ENCODE measurements at places on chromosomes 5 and 9.
A peak's percentile ranks its signal among the peaks of the same experiment; 100 is the strongest.

DNA sequence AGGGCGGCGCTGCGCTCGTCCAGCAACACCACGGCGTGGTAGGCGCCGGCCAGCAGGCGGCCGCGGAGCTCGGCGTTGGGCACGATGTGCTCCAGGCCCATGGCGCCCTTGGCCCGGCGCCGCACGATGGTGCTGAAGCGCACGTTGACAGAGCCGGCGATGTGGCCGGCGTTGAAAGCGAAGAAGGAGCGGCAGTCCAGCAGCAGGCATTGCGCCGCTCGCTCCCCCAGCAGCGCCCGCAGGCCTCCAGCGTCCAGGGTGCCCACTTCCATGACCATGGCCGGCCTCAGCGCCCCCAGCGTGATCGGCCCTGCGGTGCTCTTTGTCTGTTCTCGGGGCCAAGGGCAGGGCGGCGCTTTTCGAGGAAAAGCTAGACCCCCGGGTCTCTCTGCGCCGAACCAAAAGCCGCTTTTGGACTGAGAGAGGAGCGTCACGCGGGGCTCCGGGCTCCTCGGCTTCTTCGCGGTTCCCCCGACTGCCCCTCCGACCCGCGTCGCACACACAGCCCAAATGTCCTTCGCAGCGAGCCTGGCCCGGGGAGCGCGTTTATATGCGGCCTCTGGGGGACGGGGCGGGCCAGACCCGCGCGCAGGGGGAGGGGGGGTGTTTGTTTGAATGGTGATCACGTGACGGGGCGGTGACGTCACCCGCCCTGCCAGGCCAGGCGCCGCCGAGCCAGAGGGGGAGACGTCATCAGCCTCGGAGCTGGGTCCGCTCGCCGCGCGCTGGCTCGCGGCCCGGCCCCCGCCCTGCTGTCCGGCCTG lies at the start of gene DUSP1:
Gene DUSP1, minus strand, starts transcription at position 521 of the 764 bp plus-strand sequence. Its CDS starts 243 bp downstream, at position 278.
- peak; percentile 98 for DNase-seq

DNA sequence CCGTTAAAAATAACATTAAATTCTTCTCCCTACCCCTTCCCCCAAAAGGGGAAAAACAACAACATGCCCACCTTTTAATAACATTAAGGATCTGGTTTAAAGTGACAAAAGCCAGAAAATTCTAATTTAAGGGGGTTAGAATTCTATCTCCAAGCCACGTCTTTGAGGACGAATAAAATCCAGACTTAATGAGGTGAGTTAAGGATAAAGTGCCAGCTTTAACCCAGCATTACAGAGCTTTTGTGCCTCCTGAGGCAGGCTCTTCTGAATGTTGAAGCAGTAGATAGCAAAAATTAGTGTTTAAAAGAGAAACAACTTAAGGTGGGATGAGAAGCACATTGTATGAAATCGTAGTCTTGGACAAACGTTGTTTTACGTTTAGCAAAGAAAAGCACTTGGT lies 329.0 kb upstream of the MPDZ start:
- DNase-seq: no peak

GRCh38 chr9:94860678-94861588 lies 134.4 kb downstream of the AOPEP start:
- peak; percentile 65 for DNase-seq

GRCh38 chr9:80093695-80094094 lies 521.9 kb downstream of the TLE4 start:
- DNase-seq: no peak

GRCh38 chr5:27266184-27266583 lies 227.8 kb upstream of the CDH9 start:
- no peak for DNase-seq

DNA sequence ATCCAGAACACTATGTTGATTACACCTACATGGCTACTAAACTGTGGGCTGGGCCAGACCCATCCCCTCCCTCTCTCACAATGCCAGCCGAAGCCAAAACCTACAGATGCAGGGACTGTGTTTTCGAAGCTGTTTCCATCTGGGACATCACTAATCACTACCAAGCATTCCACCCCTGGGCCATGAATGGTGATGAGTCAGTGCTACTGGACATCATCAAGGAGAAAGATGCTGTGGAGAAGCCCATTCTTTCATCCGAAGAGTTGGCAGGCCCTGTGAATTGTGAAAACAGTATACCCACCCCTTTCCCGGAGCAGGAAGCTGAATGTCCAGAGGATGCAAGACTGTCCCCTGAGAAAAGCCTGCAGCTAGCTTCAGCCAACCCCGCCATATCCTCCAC lies 65.0 kb downstream of the ZNF462 start:
- DNase-seq: no peak

- DNase-seq: no peak
Observed at GRCh38 chr5:95670568-95670967, 12.2 kb downstream of the SPATA9 start.

DNA sequence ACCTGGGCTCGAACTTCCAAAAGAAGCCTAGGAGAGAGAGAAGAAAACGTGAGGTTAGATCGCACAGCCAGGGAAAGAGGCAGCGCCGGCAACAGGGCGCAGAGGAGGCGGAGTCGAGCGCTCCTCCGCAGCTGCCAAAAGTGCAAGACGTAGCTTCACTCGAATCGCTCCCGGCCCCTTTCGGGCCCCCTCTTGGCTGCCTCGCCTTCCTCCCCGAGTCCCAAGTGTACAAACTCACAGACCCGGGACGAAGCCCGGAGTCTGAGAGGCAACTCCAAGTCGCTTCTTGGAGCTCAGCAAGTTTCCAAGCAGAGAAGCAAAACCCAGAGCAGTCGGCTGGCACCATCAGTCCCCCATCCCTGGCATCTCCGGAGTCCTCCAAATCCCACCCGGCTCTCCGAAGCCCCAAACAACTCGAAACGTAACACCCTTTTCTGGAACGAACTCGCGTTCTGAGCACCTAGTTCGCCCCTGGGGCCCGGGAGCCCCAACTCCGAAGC lies 1.2 kb downstream of the MIER3 start:
- DNase-seq: peak; percentile 38

DNA sequence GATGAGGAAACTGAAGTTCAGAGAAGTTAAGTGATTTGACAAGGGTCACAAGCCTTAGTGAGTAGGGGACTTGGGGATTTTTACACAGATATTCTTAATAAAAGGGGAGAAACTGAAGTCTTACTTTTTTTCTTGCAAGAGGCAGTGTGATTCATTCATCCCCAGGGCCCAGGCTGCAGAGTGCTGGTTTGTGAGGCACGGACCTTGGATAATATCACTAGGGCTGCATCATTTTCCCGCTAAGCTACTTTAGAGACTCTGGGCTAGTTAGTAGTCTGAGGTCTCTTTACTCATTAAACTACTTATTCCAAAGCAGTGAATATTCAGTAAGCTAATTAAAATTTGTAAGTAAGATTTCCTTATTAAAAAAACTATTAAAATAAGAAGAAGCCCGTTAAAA lies 195.0 kb downstream of the PBX3 start:
- DNase-seq: no peak

DNA sequence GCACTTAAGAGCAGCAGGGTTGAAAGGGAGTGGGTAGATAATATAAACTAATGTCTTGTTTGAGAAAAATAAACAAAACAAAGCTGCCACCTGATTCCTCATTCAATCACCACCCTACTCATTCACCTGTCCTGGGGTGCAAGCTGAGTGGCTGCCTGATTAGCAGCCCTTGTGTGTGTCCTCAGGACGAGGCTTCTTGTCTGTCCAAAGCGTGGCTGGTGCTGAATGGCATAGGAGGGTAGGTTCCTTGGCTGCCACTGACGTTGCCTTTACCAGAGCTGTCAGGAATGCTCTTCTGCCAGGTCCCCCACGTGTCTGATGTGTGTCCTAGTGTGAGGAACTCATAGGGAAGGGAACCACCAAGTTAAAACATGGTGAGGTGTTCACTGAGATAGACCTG lies 146.6 kb upstream of the SLC24A2 start:
- no peak for DNase-seq

DNA sequence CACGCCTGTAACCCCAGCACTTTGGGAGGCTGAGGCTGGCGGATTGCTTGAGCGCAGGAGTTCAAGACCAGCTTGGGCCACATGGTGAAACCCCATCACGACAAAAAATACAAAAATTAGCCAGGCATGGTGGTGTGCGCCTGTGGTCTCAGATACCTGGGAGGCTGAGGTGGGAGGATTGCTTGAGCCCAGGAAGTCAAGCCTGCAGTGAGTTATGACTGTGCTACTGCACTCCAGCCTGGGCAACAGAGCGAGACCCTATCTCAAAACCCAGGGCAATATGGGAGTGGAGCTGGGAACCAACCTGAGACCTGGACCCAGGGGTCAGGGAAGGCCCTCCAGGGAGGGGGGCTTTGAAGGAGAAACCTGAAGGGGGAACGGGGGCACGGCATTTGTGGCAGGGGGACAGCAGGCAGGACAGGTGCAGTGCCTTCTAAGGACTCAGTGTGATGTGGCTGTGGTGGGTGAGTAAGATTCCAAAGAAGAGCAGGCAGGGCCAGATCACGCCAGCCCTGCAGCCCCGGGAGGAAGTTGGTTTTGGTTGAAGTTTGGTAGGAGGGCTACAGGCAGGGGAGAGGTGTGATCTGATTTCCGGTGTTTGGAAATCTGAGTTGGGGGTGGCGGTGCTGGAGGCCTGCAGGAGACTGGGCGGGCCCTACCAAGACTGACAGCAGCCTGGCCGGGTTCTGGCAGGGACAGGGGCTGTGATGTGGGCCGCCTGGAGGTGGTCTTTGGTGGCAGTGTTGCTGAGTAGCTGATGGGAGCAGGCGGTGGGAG lies 46.2 kb downstream of the NTNG2 start:
- no peak for DNase-seq

DNA sequence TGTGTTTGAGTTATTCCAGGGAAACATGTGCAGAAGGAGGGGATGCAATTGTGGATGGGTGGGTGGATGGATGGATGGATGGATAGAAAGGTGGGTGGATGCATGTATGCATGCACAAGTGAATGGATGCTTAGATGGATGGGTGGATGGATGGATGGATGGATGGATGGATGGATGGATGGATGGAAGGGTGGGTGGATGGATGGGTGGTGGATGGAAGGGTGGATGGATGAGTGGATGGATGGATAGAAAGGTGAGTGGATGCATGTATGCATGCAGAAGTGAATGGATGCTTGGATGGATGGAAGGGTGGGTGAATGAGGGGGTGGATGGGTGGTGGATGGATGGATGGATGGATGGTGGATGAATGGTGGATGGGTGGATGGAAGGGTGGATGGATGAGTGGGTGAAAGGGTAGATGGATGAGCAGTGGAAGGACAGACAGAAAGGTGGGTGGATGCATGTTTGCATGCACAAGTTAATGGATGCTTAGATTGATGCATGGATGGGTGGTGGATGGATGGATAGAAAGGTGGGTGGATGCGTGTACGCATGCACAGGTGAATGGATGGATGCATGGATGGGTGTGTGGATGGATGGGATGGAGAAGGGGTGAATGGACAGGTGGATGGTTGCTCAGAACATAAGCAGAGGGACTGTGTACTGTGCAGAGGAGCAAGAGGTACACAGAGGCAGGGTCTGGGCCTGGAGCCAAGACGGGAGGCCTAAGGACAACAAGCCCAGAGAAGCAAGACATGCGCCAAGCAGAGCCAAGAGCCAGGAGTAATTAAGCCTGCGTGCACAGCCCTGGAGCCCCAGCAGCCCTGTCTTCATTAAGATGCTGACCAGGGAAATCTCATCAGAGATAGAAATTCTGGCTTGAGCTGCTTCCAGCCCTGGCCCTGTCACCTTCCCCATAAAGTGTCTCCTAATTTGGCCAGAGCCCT lies 84.6 kb upstream of the PPP1R26 start:
- DNase-seq: no peak

DNA sequence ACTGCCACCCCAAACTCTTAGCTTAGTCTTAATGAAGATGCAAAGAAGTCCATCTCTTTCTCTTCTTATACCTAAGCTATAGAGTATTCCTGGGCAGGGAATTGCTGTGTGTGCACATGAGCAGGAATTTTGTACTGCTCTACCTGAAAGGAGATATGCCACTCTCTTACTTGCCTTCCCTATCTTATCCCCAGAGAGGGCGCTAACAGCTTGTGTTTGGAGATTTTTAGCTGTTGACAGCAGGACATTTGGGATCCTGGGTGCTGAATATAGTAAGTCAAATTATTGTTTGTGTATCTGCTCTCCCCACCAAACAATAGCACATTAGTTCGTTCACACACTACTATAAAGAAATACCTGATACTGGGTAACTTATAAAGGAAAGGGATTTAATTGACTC lies 159.5 kb downstream of the GABRG2 start:
- no peak for DNase-seq

GRCh38 chr5:135230251-135230925 lies 168.6 kb downstream of the MACROH2A1 start:
- no peak for DNase-seq

DNA sequence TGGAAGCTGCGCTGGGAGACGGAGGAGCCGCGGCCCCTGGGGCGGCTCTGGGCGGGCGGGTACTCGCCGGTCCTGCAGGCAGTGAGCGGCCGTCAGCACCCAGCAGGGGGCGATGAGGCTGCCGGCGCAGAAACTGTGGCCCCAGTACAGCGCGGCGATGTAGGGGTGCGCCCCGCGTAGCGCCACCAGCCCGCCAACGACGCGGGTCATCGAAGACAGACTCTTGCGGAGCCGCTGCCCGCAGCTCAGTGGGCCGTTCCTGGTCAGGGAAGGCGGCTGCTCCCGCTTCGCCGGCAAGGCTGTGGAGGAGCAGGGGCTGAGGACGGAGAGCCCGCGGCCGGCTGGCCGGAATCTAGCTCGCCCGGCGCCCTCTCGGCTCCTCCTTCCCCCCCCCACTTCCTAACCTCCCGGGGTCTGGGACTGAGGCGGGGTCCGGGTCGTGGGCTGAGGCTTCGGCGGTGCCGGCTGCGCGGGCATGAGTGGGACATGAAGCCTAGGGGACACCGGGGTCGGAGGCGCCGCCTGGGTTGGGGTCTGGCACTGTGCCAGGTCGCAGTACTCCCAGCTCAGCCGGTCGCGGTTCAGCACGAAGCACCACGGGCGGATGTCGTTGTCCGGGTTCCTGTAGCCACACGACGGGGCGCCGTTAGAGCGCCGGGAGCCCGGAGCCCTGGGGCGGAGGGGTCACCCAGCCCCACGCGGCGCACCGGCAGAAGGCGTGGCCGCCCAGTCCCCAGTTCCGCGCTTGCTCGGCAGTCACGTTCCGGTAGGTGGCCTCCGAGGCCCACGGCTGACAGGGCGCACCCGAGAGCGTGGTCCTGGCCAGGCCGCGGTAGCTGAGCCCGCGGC lies 3.6 kb upstream of the PFN3 start:
- DNase-seq: peak; percentile 88

DNA sequence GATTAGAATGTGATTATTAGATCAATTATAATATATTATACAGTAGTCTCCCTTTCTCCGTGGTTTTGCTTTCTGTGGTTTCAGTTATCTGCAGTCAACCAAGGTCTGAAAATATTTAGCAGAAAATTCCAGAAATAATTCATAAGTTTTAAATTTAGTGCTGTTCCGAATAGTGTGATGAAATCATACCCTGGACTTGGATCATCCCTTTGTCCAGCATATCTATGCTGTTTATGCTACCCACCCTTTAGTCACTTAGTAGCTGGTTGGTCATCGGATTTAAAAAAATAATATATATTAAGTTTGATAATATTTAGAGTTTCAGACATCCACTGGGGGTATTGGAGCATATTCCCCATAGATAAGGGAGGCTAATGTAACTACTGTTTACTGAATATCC lies 19.6 kb downstream of the RMI1 start:
- no peak for DNase-seq

- DNase-seq: no peak
Observed at GRCh38 chr5:143154510-143155370, 248.7 kb downstream of the NR3C1 start.

All from CD4-positive, alpha-beta T cell treated with Interleukin-15 for 4 hours (primary cell).